ENCODE measurements at places on chromosomes 3 and 15.

DNA sequence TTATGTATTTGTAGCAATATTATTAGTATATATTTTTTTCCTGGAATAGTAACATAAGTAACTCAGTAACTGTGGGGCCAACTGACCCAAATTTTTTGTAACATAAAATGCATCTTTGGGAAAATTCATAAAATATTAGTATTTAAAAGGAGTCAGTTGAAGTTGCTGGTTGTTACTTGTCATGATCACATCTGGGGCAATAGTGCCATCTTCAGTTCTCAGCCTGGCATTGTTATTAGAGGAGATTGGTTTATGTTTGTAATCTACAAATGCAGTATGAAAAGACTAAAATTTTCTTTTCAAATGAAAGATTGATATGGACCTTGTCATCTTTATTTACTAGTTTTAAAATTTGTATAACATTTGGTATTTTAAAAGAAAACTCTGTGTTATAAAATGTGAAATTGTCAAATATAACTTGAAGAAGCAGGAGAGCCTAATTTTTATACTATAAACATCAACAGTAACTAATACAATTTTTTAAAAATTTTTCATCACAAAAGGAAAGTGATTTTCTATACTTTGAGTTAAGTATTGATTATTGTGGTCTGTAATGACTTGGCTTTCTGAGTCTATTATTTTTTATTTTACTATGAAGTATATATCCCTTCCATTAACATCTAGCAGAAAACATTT lies 38.8 kb upstream of the MLF1 start:
- no peak for DNase-seq

- no peak for DNase-seq
Measured at GRCh38 chr3:58414538-58415197, 19.0 kb downstream of the PDHB start.

- DNase-seq: no peak
Measured at GRCh38 chr3:8319935-8320634, 181.5 kb upstream of the LMCD1 start.

GRCh38 chr15:73873889-73874511 lies 636 bp downstream of the TBC1D21 start:
- no peak for DNase-seq

DNA sequence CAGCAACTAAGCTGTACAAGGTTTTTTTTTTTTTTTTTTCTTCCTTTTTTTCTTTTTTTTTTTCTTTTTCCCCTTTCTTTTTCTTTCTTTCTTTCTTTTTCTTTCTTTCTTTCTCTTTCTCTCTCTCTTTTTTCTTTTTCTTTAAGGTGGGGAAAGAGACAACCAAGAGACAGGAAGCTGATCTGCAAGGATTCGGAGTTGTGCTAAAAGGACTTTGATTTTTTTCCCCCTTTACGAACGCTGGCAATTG lies 148 bp downstream of the RBMS3 start:
- no peak for DNase-seq

GRCh38 chr3:1439395-1439794 lies 346.6 kb downstream of the CNTN6 start:
- DNase-seq: no peak

GRCh38 chr3:123952844-123953520 lies 8.0 kb downstream of the CCDC14 start:
- no peak for DNase-seq

DNA sequence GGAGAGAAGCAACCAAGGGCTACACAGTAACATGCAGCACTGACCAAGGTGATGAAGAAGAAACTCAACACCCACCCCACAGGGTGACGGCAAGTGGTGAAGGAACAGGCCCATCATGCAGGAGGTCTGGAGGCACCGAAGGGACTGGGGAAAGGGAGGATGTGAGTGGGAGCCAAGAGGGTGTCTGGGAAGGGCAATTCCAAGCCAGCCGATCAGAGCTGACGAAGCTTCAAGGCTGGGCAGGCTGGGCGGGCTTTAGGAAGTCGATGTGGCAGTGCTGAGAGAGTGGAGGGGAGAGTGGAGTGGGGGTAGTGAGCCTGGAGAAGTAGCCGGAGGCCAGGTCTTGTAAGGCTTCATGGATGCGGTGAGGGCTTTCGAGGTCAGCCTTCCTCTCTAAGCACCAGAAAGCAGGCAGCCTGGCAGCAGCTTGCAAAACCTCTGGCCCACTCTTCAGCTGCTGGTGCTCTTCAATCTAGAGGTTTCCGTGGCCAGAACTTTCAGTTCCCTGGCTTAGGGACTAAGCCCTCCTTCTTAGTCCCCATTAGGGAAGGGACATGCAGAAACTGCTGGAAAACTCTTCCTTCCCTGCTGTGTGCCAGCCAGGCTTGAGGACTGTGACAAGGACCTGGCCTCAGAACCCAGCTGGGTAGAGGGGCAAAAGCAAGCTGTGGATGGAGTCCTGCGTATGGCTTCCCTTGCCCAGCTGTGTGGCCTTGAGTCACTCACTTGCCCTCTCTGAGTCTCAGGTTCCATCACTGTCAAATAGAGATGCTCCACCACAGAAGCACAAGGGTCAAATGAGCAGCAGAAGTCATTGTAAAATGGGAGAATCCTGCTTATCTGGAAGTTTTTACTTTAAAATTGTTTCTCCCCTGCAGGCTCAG lies 72.1 kb downstream of the TLE3 start:
- DNase-seq: no peak

- no peak for DNase-seq
Measured at GRCh38 chr15:39074341-39074985, 506.4 kb upstream of the THBS1 start.

GRCh38 chr3:132723024-132723950 lies 1.1 kb upstream of the NPHP3 start:
- no peak for DNase-seq

DNA sequence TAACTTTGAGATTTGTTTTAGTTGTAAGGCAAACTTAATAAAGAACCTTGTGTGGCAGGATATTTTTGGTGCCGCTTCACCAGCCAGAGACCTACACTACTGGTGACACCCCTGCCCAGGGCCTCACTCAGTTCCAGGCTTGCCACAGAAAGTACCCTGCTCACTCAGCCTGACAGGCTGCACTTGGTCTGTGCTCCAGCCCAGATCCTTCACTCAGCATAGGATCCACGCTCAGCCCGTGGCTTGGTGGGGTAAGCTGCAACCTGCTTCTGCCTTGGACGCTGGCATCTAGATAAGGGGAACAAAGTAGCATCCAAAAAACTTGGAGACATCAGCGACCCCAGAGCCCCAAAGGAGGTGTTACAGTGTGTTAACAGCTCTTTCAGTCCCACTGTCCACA lies 825.5 kb downstream of the EPHA3 start:
- DNase-seq: no peak

DNA sequence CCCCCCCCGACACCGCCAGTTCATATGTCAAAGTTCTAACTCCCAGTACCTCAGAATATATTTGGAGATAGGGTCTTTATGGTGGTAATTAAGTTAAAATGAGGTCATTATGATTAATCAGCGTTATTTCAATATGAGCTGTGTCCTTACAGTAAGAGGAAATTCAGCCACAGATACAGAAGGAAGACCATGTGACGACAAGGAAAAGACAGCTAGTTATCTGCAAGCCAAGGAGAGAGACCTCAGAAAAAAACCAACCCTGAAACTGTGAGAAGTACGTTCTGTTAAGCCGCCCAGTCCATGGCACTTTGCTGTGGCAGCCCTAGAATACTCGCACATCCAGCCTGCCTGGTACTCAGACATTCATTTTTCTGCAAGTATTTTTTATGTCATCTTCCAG lies 62.3 kb upstream of the ARL8B start:
- DNase-seq: no peak

DNA sequence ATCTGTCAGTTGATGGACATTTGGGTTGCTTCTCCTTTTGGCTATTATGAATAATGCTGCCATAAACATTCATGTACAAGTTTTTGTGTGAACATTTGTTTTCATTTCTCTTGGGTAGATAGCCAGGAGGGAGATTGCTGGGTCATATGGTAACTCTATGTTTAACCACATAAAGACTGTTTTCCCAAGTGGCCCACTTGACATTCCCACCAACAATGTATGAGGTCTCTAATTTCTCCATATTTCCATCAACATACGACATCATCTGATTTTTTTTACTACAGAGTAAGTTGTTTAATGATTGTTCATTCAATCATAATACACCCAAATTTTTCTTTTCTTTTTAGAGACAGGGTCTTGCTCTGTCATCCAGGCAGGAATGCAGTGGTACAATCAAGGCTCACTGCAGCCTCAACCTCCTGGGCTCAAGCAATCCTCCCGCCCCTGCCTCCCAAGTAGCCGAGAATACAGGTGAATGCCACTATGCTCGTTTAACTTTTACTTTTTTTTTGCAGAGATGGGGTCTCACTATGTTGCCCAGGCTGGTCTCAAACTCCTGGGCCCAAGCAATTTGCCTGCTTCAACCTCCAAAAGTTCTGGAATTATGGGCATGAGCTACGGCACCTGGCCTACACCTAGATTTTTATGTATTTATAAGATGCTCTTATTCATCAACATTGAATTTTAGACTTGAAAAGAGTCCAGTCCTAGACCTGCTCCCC lies 6.8 kb downstream of the IP6K1 start:
- DNase-seq: no peak

DNA sequence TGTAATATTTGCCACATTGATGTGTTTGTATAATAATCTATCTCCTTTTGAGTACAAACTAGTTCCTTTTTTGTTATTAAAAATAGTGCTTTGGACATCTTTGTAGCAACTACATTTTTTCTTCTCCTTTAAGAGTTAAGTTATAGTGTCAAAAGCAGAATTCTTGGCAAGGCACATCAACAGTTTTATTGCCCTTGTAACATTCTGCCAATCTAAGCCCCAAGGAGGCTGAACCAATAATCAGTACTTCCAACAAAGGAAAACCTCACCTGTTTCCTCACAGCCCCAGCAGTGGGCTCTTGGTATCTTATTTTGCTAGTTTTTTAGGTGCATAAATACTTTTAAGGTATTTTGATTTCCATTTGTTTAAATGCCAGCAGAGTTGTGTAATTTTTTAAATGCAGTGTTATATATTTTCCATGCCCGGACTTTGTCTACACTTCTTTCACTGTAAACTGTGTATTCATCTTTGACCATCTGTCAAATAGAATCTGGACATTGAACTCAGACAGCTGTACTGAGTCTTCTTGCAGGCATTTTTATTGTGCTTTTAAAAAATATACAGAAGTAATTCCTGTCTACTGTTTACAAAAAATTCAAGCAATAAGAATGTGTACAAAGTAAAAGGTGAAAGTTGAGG lies 101.0 kb downstream of the MYLK start:
- DNase-seq: no peak

DNA sequence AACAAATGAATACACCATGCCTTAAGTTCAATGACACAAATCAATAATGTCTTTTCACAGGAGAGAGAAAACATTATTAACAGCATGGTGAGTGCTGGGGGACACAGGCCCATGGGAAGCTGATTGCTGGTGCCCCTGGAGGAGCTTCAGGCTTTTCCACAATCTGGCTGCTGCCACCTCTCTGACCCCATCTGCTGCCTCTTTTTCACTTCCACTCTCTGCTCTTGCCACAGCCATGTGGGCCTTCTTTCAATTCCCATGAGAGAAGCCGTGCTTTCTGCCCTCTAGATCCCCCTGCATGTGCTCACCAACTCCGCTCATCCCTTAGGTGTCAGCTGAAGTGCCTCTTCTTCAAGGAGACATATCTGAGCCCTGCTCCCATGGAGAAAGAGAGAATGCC lies 21.0 kb upstream of the CTXND1 start:
- no peak for DNase-seq

DNA sequence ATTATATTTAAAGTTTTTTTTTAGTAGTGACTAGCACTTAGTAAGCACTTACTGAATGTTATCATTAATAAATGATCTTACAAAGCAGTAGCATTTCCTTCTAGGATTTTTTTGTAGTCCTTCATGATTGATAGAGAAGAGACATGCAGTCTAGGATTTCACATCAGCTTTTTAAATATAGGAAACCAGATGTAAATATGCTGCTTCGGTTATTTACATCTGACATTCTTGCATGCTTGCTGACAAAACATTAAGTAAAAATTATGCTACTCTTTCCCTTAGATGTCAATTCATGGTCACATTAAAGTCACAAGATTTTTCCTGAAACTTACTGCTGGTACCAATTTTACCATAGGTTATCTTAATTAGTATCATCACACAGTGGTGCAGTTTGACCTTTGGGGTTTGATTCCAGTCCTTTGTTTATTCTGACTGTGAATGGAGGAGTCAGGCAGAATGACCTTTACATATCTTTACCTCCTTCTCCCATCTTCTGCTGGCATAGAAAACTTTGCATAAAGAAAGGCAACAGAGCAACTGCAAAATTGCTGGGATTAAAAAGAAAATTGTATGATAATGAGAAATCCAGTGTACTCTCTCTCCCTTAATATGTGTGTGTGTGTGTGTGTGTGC lies 286.5 kb downstream of the LPP start:
- DNase-seq: no peak

DNA sequence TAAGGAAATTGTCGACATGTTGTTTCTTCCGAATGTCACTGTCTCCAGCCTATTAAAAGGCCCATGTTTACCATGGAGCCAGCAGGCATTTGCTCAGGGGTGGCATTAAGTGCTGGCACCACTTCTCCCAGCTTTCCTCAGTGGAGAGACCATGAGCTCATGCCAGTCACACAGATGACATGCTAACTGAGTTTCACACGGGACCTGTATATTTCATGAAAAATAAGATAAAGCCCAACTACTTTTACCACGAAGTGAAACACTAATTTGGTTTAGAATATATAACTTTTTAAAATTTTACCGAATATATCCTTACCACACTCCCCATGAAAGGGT lies 93.4 kb downstream of the ETFA start:
- DNase-seq: no peak

DNA sequence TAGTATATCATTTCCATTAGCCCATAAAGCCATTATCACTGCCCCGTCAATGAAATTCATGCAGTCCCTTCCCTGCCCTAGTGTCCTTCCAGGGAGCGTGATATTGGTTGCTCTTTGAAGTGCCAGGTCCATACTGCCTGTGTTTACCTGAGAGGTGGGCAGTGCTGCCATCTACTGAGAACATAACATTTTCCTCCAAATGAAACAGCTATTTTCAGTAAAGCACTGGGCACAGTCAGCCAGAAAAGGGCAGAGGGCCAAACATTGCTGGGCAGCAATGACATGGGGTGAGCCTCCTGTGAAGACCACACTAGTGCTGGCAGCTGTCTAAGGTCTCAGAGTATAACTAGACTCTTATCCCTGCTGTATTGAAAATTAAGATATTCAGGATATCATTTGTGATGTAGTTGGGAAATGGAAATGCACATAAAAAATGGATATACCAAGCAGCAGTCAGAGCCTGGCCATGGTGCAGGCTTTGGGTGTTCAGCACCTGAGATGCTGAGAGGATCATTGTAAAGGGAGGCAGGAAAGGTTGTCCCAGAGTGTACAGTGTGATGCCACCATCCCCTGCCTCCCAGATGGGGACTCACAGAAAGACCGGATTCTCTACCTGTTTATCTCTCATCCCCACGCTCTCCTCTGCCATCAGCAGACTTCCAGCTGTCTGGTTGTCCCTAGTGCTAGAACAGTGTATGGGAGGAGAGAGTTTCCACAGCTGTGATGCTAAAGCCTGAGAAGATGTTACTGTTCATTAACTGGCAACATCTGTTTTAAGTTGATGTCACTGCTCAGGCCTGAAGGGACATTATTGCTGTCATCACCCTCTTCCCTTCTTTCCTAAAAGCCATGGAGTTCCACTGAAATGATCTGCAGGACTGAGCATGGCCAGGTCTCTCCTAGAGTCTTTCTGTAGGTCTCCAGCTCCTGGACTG lies 108.8 kb downstream of the ARNT2 start:
- no peak for DNase-seq

GRCh38 chr3:57157545-57157944 lies 7.6 kb downstream of the IL17RD start:
- no peak for DNase-seq

- no peak for DNase-seq
Measured at GRCh38 chr3:128353991-128354687, 112.6 kb downstream of the DNAJB8 start.
